ENCODE measurements at places on chromosomes 7 and 10.

DNA sequence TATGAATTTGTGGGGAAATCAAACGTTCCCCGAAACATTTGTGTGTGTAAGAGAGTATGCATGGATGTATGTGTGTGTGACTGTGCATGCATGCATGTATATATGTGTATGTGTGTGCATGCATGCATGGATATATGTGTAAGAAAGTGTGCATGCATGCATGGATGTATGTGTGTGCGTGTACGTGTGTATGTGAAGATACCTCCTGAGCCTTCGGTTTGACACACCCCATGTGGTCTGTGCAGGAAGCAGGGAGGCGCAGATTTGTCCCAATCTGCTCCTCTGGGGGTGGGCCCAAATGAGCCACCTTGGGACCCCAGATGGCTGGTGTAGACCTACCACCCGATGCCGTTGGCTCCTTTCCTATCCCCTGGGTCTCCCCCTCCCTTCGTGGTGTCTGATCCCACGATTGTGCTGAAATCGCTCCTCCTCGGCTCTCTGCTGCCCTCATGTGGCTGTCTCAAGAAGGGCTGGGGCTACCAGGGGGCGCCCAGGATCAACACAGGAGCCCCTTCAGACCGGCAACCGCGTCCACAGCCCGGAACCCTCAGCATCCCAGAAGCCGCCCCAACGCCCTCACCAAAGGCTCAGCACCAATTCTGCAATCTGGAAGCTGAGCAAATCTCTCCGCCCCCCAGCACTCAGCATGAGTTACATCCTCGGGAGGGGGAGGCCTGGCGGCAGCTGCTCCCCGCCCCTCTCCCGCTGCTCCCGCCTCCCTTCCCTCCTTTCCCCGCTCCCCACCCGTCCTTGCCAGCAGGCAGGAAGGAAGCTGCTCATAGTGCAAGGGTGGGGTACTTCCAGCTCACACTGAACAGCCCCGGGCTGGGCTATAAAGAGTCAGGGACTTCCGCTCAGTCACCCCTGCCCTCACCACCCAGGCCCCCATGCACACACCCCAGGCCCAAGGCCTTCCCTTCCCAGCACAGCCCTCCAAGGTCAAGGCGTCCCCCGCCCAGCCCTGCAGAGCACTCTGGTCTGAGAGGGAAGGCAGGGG, 2.3 kb upstream of the NOS3 start:
- DNase-seq = peak; percentile 65

- no peak for DNase-seq
These were observed 503.1 kb downstream of the GRID1 start for GRCh38 chr10:85863301-85864172.

DNA sequence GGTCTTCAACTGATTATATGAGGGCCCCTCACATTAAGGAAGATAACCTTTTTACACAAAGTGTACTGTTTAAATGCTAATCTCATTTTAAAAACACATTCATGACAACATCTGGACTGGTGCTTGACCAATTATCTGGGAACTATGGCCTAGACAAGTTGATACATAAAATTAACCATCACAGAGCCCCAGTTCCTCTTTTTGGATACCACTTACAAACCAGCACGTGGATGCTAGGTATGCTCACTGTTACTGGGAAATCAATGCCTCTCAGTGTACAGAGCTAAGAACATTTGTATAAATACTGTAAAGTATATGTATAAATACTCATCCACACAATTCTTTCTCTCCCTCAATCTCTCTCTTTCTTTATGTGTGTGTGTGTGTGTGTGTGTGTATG, 1217.8 kb upstream of the LRRTM3 start:
- no peak for DNase-seq

DNA sequence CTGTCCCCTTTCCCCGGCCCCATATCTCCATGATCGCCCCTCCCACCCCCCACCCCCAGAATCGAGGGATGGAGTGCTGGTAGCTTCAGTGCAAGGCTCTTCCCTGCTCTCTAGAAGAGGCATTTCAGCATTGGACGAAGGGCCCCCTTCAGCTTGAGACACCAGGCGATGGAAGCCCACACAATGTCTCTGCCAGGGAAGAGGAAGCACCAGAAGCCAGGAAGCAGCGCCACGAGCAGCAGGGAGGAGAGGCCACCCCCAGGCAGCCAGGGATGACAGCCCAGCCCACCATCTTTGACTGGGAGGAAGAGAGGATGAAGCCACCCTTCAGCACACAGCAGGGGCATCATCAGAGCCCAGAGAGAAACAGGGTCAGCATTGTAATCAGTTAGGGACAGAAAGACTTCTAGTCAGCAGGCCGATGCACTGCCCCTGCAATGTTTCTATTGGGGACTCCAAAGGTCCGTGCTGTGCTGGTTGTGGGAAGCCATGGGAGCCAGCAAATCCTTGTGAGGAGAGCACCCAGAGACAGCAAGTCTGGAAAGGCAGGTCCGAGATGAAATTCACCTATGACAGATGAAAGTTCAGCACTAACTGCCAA, 15.7 kb downstream of the TMEM72 start:
- DNase-seq = no peak

DNA sequence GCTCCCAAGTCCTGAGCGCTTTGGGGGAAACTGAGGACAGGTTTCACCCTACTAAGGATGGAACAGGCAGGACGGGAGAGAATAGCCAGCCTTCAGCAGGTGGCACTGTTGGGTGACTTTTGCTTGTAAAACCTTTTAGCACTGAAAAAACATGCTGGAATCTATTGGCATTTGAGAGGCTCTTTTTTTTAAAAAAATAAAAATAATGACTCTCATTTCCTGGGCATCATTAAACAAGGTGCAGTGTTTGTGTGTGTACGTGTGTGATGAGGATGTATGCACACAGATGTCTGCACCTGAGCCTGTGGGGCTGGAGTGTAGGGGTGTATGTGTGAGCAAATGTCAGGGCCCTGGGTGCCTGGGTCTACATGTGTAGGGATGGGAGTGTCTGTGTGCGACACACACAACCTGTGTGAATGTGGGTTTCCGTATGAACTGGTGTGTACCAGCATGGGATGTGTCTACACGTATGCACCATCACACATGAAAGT, 177.9 kb downstream of the RPS24 start:
- no peak for DNase-seq

- DNase-seq = no peak
These were observed 115.9 kb downstream of the CHCHD3 start for GRCh38 chr7:132965951-132966350.

DNA sequence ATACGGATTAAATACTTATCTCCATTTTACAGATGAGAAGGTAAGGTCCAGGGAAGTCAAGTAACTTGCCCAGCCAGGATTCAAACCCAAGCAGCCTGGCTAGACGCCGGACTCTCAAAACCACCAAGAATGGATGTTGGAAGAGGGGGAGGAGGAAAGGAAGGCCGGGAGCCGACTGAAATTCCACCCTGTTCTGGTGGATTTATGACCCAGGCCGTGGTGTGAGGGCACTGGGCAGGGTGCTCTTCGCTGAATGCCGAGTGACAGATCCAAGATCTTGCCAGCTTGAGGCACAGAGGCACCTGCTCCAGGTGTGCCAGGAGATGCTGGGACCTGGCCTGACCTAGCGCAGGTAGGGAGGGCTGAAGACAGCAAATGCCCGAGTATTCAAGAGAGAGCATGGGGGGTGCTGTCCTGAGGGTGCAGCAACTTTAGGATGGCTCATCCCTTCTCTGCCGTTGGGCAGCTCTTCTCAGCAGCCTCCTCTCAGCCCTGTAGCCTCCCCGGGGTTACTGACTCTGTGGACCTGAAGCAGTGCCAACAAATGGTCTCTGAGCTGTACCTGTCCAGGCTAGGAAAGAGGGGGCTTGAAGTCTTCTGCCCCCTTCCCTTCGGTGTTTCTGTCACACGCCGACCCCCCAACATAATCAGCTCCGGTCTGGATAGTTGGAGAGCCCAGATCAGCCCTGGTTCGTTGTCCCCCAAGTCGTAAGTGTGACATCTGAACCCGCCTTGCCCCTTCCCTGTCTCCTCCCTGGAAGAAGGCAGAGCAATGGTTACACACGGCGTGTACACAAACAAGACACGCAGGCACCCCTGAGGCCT, 713 bp downstream of the LOXL4 start:
- no peak for DNase-seq

DNA sequence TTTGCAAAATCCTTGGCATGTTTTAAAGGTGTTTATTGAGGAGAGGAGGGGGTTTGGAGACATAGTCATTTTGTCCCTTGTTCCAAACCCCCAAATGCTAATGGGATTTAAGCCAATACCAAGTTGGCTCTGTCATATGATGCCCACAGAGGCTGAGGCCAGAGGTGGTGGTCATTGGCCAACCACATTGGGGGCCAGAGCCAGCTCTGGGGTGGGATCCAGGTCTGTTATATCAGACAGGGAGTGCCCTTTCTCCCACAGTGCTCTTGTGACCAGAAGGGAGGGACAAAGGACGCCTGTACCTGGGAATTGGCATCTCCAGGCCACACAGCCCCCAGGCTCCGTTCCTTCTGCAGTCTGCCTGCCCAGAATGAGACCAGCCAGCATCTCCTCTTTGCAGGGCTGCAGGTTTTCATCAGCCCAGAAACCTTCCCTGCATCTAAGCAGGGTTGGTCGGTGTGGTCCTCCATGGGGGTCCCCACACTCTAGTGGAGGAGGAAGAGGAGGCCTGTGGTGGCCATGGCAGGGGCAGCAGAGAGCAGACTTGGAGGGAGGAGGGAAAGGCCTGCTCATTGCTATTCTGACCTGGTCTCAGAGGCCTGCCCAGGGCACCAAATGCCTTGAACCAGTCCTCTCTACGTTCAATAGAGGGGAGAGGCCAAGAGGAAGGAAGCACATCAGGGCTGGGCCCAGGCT, 17.9 kb downstream of the ADCYAP1R1 start:
- no peak for DNase-seq

DNA sequence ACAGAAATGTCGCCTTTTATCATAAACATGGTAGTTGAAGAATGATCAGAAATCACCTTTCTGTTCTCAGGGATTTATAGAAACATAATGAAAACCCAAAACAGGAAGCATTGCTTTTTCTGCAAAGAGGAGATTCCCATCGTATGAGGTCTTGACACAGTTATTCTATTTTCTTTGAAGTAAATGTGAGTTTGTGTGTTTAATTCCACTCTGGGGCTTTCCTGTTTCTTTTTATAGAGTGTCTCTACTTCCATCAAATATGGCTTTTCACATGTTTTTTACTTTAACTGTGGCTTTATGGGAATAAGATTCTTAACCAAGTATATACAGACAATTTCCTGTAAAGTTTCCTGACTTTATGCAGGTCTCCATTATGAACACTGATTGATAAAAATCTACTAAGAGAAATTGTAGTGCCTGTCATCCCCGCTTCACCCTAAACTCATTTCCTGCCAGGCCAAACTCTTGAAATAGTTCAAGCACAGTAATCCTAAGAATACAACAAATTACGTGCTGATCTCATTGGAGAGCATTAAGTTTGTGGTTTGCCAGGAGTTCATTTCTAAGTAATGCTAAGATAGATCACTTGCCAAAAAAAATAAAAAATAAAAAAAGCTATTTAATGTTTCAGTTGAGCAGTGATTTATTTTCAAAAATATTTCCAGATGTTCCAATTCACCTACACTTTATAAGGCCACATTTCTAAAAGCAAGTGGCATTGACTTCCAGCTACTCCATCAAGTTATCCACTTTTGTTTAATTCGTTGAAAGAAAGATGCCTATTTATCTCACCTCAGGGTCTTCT, 52.2 kb upstream of the SEC61G start:
- DNase-seq = no peak

GRCh38 chr7:113915956-113916355, 2.9 kb downstream of the PPP1R3A start:
- DNase-seq = no peak

DNA sequence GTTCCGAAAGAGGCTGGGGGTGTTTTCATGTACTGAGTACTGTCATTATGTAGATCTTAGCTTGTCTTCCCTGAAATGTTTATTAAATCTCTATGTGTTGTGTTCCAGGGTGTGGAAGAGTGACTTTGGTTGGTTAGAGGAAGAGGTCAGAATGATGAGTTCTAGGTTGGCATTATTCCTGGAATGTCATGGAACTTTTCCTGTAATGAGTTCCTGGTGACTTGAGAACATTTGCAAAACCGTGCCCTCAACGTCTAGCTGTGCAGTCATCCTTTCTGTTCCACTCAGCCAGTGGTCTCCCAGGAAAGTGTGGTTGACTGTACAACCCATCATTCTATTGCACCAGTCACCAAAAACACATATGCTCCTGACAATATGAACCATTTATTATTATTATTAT, 129.6 kb downstream of the BICC1 start:
- no peak for DNase-seq

DNA sequence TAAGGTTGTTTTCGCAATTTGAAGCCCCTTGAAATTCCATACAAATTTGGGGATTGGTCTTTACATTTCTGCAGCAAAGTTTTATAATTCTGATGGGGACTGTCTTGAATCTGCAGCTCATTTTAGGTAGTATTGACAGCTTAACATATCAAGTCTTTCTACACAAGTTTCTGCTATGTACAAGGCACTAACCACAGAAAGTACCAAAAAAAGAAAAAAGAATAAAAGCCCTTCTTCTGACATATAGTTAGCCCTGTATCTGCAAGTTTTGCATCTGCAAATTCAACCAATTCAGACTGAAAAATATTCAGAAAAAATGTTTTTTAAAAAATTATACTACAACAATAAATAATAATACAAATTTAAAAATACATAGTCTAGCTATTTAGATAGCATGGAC, 15.3 kb downstream of the POT1 start:
- DNase-seq = no peak

DNA sequence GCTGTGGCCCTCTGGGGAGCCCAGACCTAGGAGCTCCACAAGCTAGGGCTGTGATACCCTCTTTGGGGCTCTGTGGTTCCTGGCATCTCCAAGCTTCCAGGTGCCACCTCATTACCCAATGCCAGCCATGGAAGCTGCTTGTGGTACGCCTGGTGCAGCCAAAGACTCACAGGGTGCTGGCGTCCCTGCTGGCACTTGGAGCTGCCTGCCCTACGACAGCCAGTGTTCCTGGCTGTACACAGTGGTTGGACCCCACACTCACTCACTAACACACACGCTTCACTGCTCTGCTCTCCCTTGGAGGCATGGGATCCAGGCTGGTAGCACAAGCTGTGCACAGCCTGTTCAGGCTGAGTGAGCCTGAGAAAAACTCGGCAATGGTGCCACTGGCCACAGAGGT, 894.1 kb upstream of the PHF14 start:
- DNase-seq = no peak

DNA sequence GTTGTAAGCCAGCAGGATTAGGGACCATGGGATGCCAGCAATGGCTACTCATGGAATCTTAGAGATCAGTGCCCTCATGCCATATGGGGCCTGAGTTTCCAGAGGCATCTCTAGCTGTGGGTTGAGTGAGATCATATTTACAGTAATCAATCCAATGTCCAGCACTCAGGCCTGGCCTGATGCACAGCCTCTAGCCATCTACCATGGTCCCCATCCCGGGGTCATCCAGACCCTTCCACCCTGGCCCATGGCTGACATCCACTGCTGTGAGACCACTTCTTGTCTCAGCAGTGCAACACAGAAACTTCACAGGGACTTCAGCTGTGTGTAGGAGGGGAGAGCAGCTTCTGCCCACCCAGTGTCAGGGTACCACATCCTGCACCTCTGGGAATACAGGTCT, 6.5 kb upstream of the ADCY1 start:
- DNase-seq = no peak

GRCh38 chr7:27608776-27609495, 53.7 kb downstream of the HIBADH start:
- no peak for DNase-seq

All from NCI-H1417 treated with DMSO at 0.1 percent for 48 hours (cell line).